ENCODE measurements at places on chromosomes 4 and X. TPM values are rescaled to one million over a fixed set of nuclear protein-coding genes. Genes with fewer than 3 reads are reported as not detected.

FRMPD4 gene
- total RNA-seq: 0.03 TPM

HAUS3 gene
- 7.8 TPM for total RNA-seq

PRICKLE3 gene
- 17.8 TPM for total RNA-seq

NDNF gene
- not detected for total RNA-seq

STPG2 gene
- total RNA-seq: not detected
